ENCODE measurements at places on chromosomes 12 and 14.

- DNase-seq: no peak
Measured at GRCh38 chr12:46794593-46795190, 31.1 kb downstream of the SLC38A4 start.

DNA sequence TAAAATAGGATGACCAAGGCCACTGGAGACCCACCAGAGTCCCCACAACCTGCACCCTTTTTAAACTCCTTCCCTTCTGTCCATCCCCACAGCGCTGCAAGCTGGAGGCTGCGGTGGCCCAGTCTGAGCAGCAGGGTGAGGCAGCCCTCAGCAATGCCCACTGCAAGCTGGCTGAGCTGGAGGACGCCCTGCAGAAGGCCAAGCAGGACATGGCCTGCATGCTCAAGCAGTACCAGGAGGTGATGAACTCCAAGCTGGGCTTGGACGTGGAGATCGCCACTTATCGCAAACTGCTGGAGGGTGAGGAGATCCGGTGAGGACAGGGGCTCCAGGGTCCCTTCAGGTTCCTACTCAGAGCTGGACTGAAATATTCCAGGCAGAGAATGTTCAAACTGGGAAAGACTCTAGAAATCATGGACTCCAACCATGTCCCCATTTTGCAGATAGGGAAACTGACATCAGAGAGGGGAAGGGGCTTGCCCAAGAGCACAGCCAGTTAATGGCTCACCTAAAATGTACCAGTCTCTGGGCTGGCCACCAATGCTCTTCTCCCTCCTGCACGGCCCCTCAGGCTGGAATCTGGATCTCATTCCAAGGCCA lies 17.2 kb downstream of the KRT85 start:
- DNase-seq: no peak

DNA sequence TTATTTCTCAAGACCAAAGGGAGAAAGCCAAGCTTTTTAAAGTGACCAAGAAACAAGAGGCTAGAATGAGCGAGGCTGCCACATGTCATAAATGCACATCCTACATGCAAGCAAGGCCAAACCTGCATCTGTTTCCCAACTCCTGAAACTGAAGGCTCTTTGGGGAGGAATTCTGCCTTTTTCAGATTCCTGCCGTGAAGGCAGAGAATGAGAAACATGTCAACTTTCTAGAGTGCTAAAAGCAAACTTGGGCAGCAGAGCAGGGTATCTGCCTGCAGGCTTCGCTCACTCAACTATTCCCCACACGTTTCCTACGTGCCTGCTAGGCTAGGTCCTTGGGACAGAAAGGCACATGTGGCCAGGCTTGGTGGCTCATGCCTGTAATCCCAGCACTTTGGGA lies 15.2 kb downstream of the DPF3 start:
- no peak for DNase-seq

GRCh38 chr12:39490500-39491282 lies 47.8 kb upstream of the KIF21A start:
- DNase-seq: no peak

DNA sequence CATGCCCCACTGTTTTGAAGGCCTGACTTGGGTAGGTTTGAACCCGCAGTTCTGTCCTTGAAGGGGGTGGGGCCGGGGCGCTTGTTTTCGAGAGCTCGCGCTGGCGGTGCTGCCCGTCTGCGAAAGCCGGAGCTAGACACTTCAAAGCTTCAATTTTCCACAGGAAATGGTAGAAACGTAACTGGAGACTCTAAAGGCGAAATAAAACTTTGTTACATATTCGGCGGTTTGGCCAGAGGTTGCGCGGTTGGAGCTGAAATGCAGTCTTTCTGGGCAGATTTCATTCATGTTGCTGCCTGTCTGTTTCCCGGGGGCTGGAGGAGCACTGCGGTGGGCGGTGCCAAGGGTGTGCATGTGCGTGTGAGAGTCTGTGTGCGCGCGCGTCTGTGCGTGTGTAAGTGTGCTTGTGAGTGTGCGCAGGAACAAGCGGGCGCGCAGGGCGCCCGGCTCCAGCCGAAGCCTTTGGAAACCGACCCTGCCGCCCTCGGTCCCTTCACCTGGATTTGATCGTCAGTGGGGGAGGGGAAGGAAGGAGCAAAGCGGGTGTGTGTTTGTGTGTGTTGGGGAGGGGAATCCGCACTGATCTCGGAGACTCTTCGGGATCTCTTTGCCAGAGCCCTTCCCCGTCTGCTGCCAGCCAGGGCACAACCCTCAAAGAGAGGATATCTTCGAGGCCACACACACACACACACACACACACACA lies 227.7 kb upstream of the CRY1 start:
- DNase-seq: peak; percentile 70

GRCh38 chr14:68677476-68677875 lies 115.4 kb downstream of the ZFP36L1 start:
- no peak for DNase-seq

DNA sequence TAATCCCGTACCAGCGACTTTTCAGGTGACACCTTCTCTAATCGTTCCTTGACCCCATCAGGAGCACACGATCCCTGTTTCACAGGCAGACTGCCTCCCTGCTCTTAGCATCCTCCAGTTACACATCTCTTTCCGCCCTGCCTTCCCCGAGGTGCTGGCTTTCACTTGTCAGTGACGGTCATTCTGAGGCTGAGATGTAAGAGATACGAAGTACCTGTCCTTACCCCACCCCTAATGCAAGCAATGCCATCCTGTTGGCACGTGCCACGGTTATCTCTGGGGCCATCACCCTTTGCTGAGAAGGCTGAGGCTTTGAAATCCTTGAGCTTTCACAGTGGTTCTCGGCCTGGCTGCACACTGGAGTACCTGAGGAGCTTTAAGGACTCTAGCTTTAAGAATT lies 24.4 kb downstream of the B4GALNT3 start:
- no peak for DNase-seq

DNA sequence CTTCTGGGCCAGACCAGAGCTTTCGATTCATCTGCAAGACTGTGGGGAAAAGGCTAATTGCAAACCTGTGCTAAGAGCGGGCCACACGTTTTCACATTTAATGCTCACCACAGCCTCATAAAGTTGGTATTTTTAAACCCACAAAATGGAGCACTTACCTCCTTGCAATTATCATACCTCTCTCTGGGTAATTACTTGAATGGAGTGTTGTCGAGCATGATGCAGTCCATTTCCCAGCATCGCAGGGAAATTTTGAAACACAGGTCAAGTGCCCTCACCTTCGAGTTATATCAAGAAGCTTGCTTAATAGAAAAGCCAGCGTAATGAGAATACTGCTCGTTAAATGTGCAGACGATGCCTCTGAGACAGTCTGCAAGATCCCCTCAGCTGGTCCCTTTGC lies 8.8 kb upstream of the IFI27L2 start:
- DNase-seq: no peak

DNA sequence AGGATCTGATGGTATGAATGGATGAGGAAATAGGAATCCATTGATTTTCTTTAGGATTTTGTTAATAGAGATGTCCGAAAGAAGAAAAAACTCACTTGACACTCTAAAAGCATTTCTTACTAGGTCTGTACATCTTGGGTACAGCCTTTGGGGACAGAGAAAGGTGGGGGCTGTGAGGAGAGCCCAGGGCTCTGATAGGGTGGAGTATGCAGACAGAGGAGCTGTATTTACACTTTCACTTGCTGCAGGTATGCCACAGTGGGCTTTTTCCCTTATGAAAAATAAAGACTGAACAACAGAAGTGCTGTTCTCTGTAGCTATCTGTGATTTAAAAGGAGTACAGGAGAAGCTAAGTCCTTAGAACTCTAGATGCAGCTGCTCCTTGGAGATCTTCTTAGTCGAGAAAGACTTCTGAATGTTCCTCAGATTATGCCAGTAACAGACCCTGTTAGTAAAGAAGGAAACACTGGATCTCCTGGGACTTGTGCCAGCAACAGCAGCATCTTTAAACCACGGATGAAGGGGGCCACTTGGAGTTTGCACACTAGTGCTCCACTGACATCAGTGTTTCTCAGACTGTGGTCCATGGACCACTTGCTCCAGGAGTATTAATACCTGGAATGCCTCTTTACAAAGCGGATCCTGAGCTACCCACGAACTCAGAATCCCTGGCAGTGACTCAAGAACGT lies 19.4 kb upstream of the RTRAF start:
- DNase-seq: no peak

- DNase-seq: no peak
Measured at GRCh38 chr12:109861689-109862314, 18.5 kb downstream of the GLTP start.

GRCh38 chr14:58571769-58572472 lies 65.8 kb upstream of the DACT1 start:
- DNase-seq: peak; percentile 26

DNA sequence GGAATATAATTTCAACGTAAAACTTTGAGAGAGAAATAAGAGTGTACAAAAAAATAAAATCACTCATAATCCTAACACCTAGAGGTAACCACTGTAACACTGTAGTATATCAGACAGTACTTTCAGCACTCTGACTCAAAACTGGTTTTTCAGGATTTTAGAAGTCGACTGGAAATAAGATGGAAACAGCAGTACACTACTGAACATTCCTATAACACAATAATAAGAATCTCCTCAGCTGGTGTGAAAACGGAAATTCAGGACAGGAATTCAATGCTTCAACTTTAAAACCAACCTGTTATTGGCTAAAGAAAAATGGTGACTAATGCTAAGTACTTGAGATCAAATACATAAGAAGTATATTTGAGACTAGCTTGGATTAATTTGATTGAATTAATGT lies 12.3 kb upstream of the PITPNM2 start:
- DNase-seq: no peak

GRCh38 chr12:29750131-29750927 lies 33.4 kb downstream of the TMTC1 start:
- DNase-seq: no peak

DNA sequence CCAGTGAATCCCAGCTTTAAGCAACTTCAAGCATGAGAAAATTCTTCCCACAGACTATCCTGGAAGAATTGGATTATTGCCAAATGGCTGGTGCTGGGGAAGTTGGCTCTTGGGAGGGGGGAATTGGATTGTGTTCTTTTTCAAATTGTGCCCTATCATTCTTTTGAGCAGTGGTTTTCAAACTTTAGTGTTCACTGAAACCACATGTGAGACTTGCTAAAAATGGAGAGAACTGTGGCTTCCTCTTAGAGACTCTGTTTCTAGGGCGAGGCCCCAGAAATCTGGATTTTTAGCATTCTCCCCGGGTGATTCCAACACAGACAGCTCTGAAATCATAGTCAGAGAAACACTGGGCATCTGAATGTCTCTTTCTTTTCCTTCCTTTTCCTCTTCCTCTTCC lies 14.3 kb upstream of the OTUB2 start:
- no peak for DNase-seq

- DNase-seq: no peak
Measured at GRCh38 chr14:99880651-99881420, 87.6 kb downstream of the EML1 start.

GRCh38 chr14:33675415-33676130 lies 275.3 kb downstream of the EGLN3 start:
- DNase-seq: no peak

DNA sequence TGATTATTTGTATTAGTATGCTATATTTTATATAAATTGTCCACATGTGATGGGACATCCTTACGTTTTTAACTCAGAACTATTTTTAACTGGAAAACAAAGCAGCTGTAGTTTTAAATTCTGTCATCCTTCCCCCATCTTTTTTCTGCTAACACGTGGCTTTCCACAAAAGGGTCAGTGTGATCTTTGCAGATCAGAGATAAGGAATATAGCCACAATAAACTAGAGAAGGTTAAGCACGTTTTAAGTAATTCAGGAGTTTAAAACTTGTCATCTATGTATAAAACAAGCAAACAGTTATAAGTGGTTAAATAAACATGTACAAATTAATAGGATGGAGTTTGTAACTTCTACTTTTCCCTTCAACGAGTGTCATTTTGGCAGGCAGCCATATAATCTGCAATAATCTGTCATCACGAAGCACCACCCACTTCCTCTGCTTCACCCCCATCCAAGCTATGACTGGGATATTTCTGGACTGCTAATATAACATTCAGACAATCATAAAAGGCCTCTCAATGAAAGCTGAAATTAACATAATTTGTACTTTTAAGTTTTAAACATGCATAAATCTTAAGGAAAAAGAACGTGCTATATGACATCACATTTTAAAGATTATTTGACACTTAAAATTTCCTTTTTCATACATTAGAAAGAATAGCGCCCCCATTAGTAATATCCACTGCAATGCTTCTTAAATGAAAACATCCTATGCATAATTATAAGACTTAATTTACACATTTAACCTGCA lies 15.3 kb downstream of the TAOK3 start:
- DNase-seq: peak; percentile 80

DNA sequence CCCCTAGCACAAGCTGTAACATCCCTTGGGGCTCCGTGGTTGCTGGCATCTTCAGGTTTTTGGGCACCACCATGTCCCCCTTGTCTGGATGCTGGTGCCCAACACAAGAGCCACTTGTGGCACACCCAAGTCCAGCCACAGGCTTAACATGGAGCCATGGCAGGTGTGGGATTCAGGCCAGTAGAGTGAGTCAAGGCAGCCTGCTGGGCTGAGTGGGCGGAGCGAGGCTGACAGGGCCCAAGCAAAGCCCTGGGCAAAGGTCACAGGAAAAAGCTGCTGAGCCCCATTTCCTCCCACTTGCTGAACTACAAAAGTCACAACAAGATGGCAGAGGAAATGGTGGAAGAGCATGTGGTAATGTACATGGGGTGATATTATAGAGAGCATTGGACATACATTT lies 950.7 kb upstream of the FLRT2 start:
- no peak for DNase-seq

DNA sequence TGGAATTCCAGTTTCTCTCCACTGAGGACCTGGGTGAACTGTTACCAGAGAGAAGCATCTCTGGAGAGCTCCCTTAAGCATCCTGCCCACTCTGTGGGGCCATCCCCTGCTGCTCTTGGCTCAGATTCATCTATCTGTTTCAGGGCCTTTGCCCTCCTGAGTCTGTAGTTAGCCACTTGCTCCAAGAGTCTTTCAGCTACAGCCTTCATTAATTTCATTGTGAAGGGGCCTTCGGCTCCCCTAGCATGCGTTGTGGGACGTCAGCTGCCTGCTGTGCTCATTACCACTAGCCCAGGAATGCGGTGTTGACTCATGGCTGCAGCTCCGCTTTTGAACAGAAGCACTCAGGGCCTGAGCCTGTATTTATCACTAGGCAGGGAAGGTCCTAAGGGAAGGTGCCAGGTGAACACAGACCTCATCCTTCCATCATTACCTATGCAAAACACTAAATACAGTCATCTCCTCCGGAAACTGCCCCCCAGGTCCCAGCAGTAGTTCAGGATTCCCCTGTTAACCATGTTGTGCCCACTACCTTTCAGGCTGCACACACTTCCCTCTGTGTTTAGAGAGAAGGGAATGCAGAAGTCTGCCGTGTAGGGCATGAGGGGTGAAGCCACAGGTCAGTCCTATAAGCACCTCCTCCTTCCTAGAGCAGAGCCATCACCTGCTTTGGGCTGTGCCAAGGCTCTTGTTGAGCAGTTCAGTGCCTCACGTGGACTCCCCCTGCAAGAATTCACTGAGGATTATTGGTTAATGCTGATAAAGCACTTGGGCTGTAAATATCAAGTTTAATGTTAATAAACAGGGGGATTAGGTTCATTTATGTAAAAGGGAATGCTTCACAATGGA lies 191.4 kb downstream of the CACNA1C start:
- DNase-seq: no peak

DNA sequence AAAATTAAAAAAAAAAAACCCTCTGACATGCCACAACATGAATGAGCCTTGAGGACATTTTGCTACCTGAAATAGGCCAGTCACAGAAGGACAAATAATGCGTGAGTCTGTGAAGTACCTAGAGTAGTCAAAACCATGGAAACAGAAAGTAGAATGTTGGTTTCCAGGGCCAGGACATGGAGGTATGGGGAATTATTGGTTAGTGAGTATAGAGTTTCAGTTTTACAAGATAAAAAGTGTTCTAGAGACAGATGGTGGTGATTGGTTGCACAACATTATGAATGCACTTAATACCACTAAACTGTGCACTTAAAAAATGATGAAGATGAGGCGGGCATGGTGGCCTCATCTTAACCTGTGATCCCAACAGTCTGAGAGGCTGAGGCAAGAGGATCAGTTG lies 47.6 kb upstream of the ZFP36L1 start:
- no peak for DNase-seq
